ENCODE measurements at places on chromosomes 16 and 17.

GRCh38 chr16:10466861-10467260 is 81.0 kb downstream of the ATF7IP2 start:
- no peak for DNase-seq

DNA sequence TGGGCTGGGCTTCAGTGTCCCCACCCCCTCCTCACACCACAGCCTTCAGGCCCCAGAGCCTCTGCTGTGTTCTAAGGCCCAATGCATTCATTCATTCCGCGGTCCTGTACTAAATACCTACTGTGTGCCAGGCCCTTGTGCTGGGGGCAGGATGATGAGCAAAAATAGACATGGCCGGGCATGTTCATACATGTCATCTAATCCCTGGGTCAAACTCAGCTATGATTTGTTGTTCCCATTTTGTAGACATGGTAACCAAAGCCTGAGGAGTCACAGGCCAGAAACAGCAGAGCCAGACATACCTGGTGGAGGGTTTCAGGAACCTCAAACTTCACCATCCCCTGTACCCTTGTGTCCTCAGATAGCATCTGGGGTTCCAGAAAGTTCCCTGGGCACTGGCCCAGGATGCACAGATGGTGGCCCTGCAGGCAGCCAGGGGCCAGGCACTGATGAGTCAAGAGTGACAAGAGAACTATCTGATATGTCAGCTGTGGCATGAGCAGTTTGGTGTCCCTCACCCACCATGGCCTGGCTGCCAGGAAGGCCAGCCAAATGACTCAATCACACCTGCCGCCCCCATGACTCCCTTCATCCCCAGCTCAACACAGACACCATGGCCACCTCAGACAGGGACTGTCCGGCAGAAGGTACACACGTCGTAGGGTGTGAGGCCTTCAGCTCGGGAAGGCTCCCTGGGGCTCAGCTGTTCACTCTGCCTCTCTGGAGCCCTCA is 2.7 kb upstream of the RRAD start:
- DNase-seq: peak; percentile 61

GRCh38 chr16:67215706-67216105 is 11.2 kb upstream of the TMEM208 start:
- no peak for DNase-seq

GRCh38 chr17:51608251-51608933 is 348.0 kb downstream of the UTP18 start:
- no peak for DNase-seq

DNA sequence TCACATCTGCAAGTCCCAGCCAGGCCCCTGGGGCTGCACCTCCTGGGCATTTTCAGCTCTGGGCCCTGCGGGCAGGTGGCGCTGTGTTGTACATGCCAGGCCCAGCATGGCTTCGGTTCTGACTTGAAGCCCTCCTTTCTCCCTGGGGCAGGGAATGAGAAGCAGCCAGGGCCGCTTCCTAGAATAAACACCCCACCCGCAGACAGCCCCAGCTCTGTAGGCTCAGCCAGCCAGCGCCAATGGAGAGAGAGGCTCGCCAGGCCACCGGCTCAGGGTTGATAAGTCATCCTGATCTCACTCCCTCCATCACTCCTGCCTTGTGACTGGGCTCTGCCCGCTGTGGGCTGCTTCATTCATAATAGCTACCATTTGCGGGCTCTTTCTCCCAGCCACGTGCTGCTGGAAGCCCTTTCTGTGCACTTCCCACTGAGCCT is 6.0 kb upstream of the GLIS2 start:
- DNase-seq: no peak

- no peak for DNase-seq
Observed at GRCh38 chr17:40181205-40181604, 3.9 kb downstream of the RAPGEFL1 start.

- DNase-seq: peak; percentile 75
Observed at GRCh38 chr17:76027159-76027839, at the start of gene EVPL. Gene EVPL, minus strand, starts transcription at chr17:76027306. Its CDS starts 108 bp downstream, at chr17:76027198.
